ENCODE measurements at places on chromosomes 2 and 18. TPM values are rescaled to one million over a fixed set of nuclear protein-coding genes. Genes with fewer than 3 reads are reported as not detected.

The CHMP3 gene
- 139 TPM for total RNA-seq

The RAPGEF4 gene
- 18.4 TPM for total RNA-seq

The M1AP gene
- not detected for total RNA-seq

DNA sequence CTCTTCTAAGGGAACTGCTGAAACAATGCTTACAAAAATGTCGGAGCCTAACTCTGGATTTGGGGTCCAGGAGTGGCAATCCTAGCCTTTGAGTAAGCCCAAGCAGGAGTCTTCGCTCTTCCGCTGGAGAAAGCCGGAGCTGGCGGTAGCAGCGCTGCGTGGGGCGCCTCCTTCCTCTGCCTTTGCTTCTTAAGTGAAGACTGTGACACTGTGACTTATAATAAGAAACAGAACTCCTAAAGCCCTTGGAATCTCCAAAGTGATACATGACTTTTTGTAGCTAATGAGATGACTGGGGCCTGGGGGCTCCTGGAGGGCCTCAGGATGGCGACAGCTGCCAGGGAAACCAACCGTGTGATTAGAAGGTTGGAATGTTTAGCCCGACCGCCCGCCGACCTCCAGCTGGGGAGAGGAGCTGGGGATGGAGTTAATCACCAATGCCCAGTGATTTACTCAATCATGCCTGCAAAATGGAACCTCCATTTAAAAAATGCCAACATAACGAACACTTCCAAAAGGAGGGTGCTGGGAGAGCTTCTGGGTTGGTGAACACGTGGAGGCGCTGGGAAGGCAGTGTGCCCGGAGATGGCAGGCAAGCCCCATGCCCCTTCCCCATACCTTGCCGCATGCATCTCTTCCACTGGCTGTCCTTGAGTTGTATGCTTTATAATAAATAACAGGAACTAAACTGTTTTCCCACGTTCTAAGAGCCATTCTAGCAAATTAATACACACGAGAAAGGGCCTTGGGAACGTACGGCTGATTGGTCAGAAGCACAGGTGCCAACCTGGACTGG lies 29.0 kb upstream of the MAL start:
- H3K27me3 ChIP-seq, result no peaks in the 10 kb centered on the region
- no peak overlapping the region for H3K27ac ChIP-seq
- no peaks in the 10 kb centered on the region for H3K36me3 ChIP-seq
- no peak overlapping the region for H3K4me3 ChIP-seq
- no peak for DNase-seq
- no peaks in the 10 kb centered on the region for H3K4me1 ChIP-seq

The SPATA3 gene
- total RNA-seq, result not detected

- DNase-seq, result no peak
- H3K4me1 ChIP-seq, result no peaks in the 10 kb centered on the region
- H3K4me3 ChIP-seq, result no peak overlapping the region
- H3K27ac ChIP-seq, result no peak overlapping the region
- peaks cover 4% of the 10 kb centered on the region for H3K36me3 ChIP-seq
- H3K27me3 ChIP-seq, result no peaks in the 10 kb centered on the region
Observed at GRCh38 chr2:235911633-235912233, 256.5 kb downstream of the GBX2 start.

DNA sequence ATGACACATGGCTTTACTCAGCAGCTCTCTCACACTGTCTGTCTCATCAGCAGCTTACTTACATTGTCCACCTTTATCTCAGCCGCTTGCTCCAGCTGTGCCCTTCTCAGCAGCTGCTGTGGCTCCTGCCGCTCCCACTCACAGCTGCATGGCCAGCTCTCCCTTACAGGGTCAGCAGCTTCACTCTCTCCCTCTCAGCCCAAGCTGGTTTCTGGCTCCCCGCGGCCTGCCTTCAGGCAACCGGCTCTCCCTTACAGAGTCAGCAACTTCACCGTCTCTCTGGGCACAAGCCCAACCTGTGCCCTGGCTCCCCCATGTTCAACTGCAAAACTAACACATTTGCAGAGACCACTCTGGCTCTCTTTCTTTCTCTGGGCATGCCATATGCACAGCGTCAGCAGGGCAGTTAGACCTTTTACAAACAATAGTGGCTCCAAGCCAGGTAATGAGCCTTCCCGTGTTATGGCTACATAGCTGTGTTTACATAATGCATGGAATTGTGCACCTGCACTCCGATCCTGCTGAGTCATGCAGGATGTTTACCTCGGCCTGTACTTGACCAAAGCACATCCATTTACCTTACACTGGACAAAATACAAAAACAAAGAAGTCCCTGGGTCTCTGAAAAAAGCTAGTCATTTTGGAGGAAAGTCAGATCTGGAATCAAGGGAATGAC lies 167.3 kb downstream of the DOK6 start:
- H3K27me3 ChIP-seq, result no peaks in the 10 kb centered on the region
- H3K27ac ChIP-seq, result no peak overlapping the region

The ANO7 gene
- total RNA-seq, result 0.27 TPM

GRCh38 chr2:68521037-68521436 lies 53.7 kb downstream of the APLF start:
- DNase-seq, result no peak
- H3K27ac ChIP-seq, result no peak overlapping the region
- H3K4me3 ChIP-seq, result no peak overlapping the region
- no peaks in the 10 kb centered on the region for H3K36me3 ChIP-seq

- no peaks in the 10 kb centered on the region for H3K27me3 ChIP-seq
- no peak overlapping the region for H3K27ac ChIP-seq
- no peaks in the 10 kb centered on the region for H3K4me1 ChIP-seq
- H3K4me3 ChIP-seq, result no peak overlapping the region
Observed at GRCh38 chr2:105959357-105959756, 214.6 kb downstream of the NCK2 start.

- H3K4me1 ChIP-seq, result no peaks in the 10 kb centered on the region
- no peaks in the 10 kb centered on the region for H3K27me3 ChIP-seq
- H3K27ac ChIP-seq, result no peak overlapping the region
Observed at GRCh38 chr2:127157651-127158485, 50.9 kb upstream of the BIN1 start.

DNA sequence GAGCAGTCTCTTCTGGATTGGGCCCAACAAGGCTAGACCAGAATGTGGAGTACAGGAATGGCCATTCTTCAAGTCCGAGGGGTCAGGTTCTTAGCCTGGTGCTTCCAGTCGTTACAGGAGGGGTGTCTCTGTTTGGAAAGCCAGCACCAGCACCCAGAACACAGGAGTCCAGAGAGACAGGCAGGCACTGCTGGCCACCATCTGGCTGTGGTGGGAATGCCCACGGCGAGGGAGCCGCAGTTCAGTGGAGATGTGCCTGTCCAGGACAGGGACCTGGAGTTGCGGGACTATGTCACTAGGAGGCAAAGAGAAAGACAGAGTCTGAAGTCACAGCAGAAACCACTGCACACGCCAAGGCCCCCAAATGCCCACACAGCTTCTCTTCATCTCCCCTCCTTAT lies 59.1 kb downstream of the TRABD2A start:
- H3K4me1 ChIP-seq, result no peaks in the 10 kb centered on the region
- H3K27me3 ChIP-seq, result no peaks in the 10 kb centered on the region
- no peak overlapping the region for H3K4me3 ChIP-seq
- no peak for DNase-seq
- H3K36me3 ChIP-seq, result no peaks in the 10 kb centered on the region

The NEU2 gene
- not detected for total RNA-seq

The UGT1A10 gene
- total RNA-seq, result 0.41 TPM

GRCh38 chr2:42567806-42568400 lies 529 bp upstream of the MTA3 start:
- H3K4me3 ChIP-seq, result peak overlapping the region; percentile 88
- peaks cover 10% of the 10 kb centered on the region for H3K4me1 ChIP-seq
- H3K27me3 ChIP-seq, result no peaks in the 10 kb centered on the region
- peak overlapping the region; percentile 82 for H3K27ac ChIP-seq

The FOXI3 gene
- not detected for total RNA-seq

GRCh38 chr2:120653046-120653445 lies 82.6 kb upstream of the GLI2 start:
- no peak for DNase-seq
- no peak overlapping the region for H3K27ac ChIP-seq
- no peaks in the 10 kb centered on the region for H3K4me1 ChIP-seq
- peaks cover 4% of the 10 kb centered on the region for H3K27me3 ChIP-seq

DNA sequence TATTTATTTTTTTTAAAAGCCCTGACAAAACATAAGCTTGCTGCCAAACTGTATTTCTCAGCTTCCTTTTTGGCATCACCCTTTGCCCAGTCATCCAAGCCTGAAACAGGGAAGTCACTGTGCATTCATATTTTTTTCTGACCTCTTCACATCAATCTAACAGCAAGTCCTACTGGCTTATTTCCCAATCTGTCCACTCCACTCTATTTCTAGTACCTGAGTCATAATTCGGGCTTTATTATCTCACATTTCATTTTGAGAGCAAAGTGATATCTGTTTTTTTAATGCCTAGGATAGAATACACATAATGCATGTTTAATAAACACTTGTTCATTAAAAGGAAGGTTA lies 5.1 kb downstream of the HNMT start:
- peaks cover 4% of the 10 kb centered on the region for H3K36me3 ChIP-seq
- H3K4me3 ChIP-seq, result peak overlapping the region; percentile 6

- H3K27me3 ChIP-seq, result no peaks in the 10 kb centered on the region
- DNase-seq, result no peak
- H3K4me3 ChIP-seq, result no peak overlapping the region
- no peaks in the 10 kb centered on the region for H3K4me1 ChIP-seq
- H3K27ac ChIP-seq, result no peak overlapping the region
Observed at GRCh38 chr2:31863867-31864266, 146.9 kb downstream of the MEMO1 start.

The KCNIP3 gene
- 22.1 TPM for total RNA-seq

The KLHL30 gene
- 18.3 TPM for total RNA-seq

GRCh38 chr18:76928179-76928868 lies 106.0 kb downstream of the ZNF236 start:
- peaks cover 24% of the 10 kb centered on the region for H3K36me3 ChIP-seq
- no peak overlapping the region for H3K27ac ChIP-seq
- H3K4me1 ChIP-seq, result no peaks in the 10 kb centered on the region
- no peak for DNase-seq
- no peaks in the 10 kb centered on the region for H3K27me3 ChIP-seq

DNA sequence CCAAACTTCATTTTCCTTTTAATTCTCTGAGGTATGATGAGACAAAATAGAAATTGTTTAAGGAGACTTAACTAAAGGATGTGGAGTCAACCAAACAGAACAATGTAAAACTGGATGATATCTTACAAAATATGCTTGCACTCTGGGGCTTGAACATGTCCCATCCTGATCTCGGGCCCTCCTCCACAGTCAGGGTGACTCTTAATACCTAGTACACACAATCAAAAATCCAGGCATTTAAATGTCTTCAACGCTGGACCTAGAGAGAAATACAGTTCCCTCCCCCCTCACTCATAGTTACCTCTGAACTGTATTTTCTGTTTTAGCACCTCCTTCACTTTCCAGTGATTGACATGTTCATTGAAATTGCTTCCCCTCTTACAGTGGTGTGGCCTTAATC lies 36.9 kb upstream of the SERPINB2 start:
- no peak overlapping the region for H3K4me3 ChIP-seq
- no peak overlapping the region for H3K27ac ChIP-seq
- H3K36me3 ChIP-seq, result no peaks in the 10 kb centered on the region
- no peaks in the 10 kb centered on the region for H3K4me1 ChIP-seq
- no peak for DNase-seq

GRCh38 chr2:174697255-174697654 lies 67.0 kb downstream of the CHRNA1 start:
- H3K4me3 ChIP-seq, result no peak overlapping the region
- no peak overlapping the region for H3K27ac ChIP-seq

The FLACC1 gene
- total RNA-seq, result 11.1 TPM

GRCh38 chr18:22345718-22346117 lies 72.0 kb downstream of the CTAGE1 start:
- H3K36me3 ChIP-seq, result no peaks in the 10 kb centered on the region
- no peaks in the 10 kb centered on the region for H3K27me3 ChIP-seq
- no peak overlapping the region for H3K4me3 ChIP-seq
- peak overlapping the region; percentile 94 for H3K27ac ChIP-seq

The B4GALT6 gene
- total RNA-seq, result 0.95 TPM

DNA sequence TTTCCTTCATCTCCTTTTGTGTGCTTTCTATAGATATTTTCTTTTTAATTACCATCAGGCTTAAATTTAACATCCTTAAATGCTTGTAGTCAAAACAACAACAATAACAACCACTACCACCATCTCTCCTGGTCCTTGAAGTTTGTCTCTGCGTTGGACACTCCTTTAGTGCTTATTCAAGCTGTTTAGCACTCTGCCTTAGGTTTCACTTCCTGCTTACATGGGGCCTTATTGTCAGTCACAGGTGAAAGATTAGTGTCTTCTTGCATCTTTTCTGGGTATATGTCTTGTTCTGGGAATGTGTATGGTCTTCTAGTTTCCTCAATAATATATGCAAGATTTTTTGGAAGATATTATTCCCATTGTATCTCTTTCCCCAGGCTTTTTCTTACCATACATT lies 240.1 kb upstream of the NXPH2 start:
- no peaks in the 10 kb centered on the region for H3K36me3 ChIP-seq
- no peak overlapping the region for H3K27ac ChIP-seq
- no peak for DNase-seq

DNA sequence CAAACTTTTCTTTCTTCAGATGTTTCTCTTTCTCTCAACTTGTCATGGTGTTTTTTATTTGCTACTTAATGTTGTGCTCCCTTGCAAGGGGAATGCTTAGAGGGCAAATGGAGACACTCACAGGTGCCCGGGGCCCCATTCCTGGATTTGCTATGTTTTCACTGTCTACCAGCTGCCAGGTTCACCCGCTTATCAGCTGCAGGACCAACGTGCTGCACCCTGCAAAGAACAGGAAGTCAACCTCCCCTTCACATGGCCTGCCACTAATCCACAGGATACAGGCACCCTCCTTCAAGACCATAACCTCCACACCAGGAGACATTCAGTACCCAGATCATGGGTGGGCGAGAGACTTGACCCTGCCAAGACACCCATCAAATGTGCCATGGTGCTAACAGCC lies 237.6 kb upstream of the STON1 start:
- H3K27ac ChIP-seq, result no peak overlapping the region
- H3K36me3 ChIP-seq, result no peaks in the 10 kb centered on the region
- no peaks in the 10 kb centered on the region for H3K27me3 ChIP-seq
- no peak for DNase-seq
- H3K4me1 ChIP-seq, result no peaks in the 10 kb centered on the region

DNA sequence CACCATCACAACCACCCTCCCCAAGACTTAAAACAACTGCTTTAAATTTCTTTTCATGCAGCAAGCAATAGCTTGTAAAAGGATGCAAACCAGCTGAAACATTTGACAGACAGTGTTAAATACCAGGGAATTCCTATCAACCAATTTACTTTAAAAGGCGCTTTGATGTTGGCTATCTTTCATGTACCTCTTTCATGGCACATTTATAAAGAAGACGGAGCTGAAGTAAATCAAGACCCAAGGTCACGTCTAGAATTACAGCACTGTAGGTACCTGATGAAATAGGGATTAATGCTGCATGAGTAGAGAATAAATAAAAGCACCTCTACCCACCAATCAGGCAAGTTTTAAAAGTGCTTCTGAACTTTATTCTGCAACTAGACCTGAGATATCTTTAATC lies 78.9 kb downstream of the SRBD1 start:
- no peak for DNase-seq
- peaks cover 3% of the 10 kb centered on the region for H3K36me3 ChIP-seq
- H3K27ac ChIP-seq, result no peak overlapping the region
- no peak overlapping the region for H3K4me3 ChIP-seq

The SKA1 gene
- total RNA-seq, result not detected

Measured in thoracic aorta (tissue), 2 donors.